Epithelial cell of alveolus of lung (primary cell): ENCODE measurements at places on chromosomes 5 and 9. TPM values are rescaled to one million over a fixed set of nuclear protein-coding genes. Genes with fewer than 3 reads are reported as not detected.

The MAST4 gene
- total RNA-seq: 8.3 and 9.2 TPM in 2 replicates

The ESM1 gene
- 0.16 and 42.9 TPM in 2 replicates for total RNA-seq

The PCDHB16 gene
- total RNA-seq: 0.08 and 0.13 TPM in 2 replicates

The RUSC2 gene
- 26.3 and 27.8 TPM in 2 replicates for total RNA-seq

The TMCO6 gene
- 4.9 and 50.5 TPM in 2 replicates for total RNA-seq

The SLC6A7 gene
- total RNA-seq: under 0.01 TPM in 1 of 2 replicates, not detected in the other

The PCDHB11 gene
- total RNA-seq: 0.13 and 1.7 TPM in 2 replicates

The PDLIM4 gene
- total RNA-seq: 51.2 and 141 TPM in 2 replicates

The UNC5A gene
- under 0.01 and 0.32 TPM in 2 replicates for total RNA-seq

The KLHL3 gene
- 0.65 and 2.2 TPM in 2 replicates for total RNA-seq

The TMEM174 gene
- total RNA-seq: not detected in 2 replicates

The AMBP gene
- not detected in 2 replicates for total RNA-seq

The PCDHGB1 gene
- 0.39 and 2.2 TPM in 2 replicates for total RNA-seq

The PCDHGA9 gene
- total RNA-seq: 1.4 and 7.8 TPM in 2 replicates

The ZBTB5 gene
- 8.0 and 9.3 TPM in 2 replicates for total RNA-seq

The ARID3C gene
- total RNA-seq: 0.13 TPM in 1 of 2 replicates, not detected in the other

The PPP1R26 gene
- 4.3 and 5.8 TPM in 2 replicates for total RNA-seq

The CCL27 gene
- total RNA-seq: 0.39 TPM in 1 of 2 replicates, not detected in the other

The OR1J2 gene
- total RNA-seq: not detected in 2 replicates

The PHYHD1 gene
- total RNA-seq: 11.9 and 16.9 TPM in 2 replicates

The TCF7 gene
- 0.32 and 3.2 TPM in 2 replicates for total RNA-seq

The SNCB gene
- total RNA-seq: not detected in 2 replicates

The HAVCR2 gene
- total RNA-seq: 0.39 and 0.88 TPM in 2 replicates

The BARHL1 gene
- total RNA-seq: not detected in 2 replicates

The HNRNPK gene
- total RNA-seq: 489 and 509 TPM in 2 replicates

The ST8SIA4 gene
- 3.1 and 4.1 TPM in 2 replicates for total RNA-seq

The IFNA13 gene
- not detected in 2 replicates for total RNA-seq

The WDR38 gene
- not detected in 2 replicates for total RNA-seq

The CHSY3 gene
- 1.7 and 3.7 TPM in 2 replicates for total RNA-seq

The UGT3A1 gene
- total RNA-seq: not detected in 2 replicates

The PCDHGA8 gene
- total RNA-seq: 0.65 and 1.2 TPM in 2 replicates

The IL3 gene
- not detected in 2 replicates for total RNA-seq

The TLE1 gene
- 28.3 and 41.4 TPM in 2 replicates for total RNA-seq

The ANKRD20A1 gene
- 0.13 TPM in 1 of 2 replicates, not detected in the other for total RNA-seq

The TUSC1 gene
- total RNA-seq: 11.5 and 16.0 TPM in 2 replicates

The SLC28A3 gene
- 0.13 TPM in 1 of 2 replicates, not detected in the other for total RNA-seq

The TPPP gene
- total RNA-seq: 0.24 TPM in 1 of 2 replicates, not detected in the other

The OBP2B gene
- total RNA-seq: not detected in 2 replicates

The NR6A1 gene
- 0.52 TPM in 1 of 2 replicates, not detected in the other for total RNA-seq

The HTR4 gene
- total RNA-seq: not detected in 2 replicates

The TRIM36 gene
- 0.24 and 1.4 TPM in 2 replicates for total RNA-seq

The GRXCR2 gene
- not detected in 2 replicates for total RNA-seq

The GABRA1 gene
- total RNA-seq: not detected in 2 replicates
